Activated naive CD8-positive, alpha-beta T cell treated with anti-CD3 and anti-CD28 coated beads for 36 hours (primary cell): ENCODE measurements at places on chromosomes 11 and 22. TPM values are rescaled to one million over a fixed set of nuclear protein-coding genes. Genes with fewer than 3 reads are reported as not detected.

The OR2AG2 gene
- 0.18 TPM for total RNA-seq

DNA sequence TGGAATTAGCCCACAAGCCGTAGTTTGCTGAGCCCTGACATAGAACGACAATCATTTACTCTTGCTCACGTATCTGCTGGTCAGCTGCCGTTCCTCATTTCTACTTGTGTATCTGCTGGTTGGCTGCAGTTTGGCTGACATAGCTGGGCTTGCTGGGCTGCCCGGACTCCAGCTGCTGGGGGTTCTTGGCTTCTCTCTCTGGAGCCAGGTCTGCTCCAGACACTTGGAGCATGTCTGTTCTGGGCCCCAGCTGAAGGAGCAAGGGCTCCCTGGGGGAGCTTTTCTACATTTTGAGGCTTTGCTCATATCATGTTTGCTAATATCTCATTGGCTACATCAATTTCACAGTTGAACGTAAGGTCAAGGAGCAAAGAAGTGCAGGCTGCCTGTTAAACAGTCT lies 47.3 kb downstream of the PRDM11 start:
- no peak for DNase-seq

GRCh38 chr11:42596576-42597145 lies 715.1 kb upstream of the API5 start:
- no peak for DNase-seq

- DNase-seq = no peak
These were observed 28.0 kb downstream of the RBX1 start for GRCh38 chr22:40979198-40979597.

- no peak for DNase-seq
These were observed 303.4 kb upstream of the SYN3 start for GRCh38 chr22:33361581-33361980.

- DNase-seq = no peak
These were observed 4.4 kb downstream of the OR8B3 start for GRCh38 chr11:124394408-124394807.

- DNase-seq = no peak
These were observed 1134.1 kb upstream of the CCDC90B start for GRCh38 chr11:84420271-84420670.

- DNase-seq = peak; percentile 55
These were observed 639 bp downstream of the CRY2 start for GRCh38 chr11:45847911-45848316.

- no peak for DNase-seq
These were observed 846.0 kb downstream of the TBC1D22A start for GRCh38 chr22:47608421-47608820.

GRCh38 chr22:47811971-47812370 lies 1049.5 kb downstream of the TBC1D22A start:
- DNase-seq = no peak

DNA sequence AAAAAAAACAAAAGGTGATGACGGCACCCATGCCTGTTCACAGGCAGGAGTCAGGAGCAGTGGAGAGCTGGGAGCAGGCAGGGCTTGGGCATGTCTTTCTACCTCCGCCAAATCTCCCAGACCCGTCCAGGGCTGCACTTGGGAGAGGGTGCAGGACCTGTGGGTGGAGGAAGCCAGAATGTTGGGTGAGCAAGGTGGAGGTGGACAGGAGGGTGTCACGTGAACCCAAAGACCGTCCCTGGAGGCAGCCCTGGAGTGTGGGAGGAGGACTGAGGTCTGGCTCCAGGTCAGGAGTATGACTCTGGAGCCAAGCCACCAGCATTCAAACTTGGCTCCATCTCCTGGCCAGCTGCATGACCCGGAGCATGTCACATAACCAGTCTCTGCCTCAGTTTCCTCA lies 26.6 kb upstream of the RELT start:
- DNase-seq = no peak
